Activated CD4-positive, alpha-beta T cell treated with anti-CD3 and anti-CD28 coated beads for 1 hour (primary cell): ENCODE measurements at places on chromosomes 6 and 20.
A peak's percentile ranks its signal among the peaks of the same experiment; 100 is the strongest.

- DNase-seq: no peak
Measured at GRCh38 chr6:116420341-116420740, 40.8 kb upstream of the CALHM6 start.

GRCh38 chr6:112033791-112034615 is 19.9 kb upstream of the CCN6 start:
- DNase-seq: no peak

DNA sequence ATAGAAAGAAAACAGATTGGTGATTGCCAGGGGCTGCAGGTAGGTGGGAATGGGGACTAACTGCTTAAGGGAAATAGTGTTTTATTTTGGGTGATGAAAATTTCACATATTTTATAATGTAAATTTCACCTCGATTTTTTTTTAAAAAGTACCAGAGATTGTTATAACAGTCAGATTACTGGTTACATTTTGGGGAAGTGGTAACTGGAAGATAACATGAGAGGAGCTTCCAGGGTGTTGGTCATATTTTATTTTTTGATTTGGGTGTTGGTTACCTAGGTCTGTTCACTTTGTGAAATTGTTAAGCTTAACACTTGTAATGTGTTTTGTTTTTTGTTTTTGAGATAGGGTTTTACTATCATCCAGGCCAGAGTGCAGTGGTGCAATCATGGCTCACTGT is 17.2 kb upstream of the CRIP3 start:
- no peak for DNase-seq

- no peak for DNase-seq
Measured at GRCh38 chr20:42678895-42679294, 510.8 kb downstream of the PTPRT start.

DNA sequence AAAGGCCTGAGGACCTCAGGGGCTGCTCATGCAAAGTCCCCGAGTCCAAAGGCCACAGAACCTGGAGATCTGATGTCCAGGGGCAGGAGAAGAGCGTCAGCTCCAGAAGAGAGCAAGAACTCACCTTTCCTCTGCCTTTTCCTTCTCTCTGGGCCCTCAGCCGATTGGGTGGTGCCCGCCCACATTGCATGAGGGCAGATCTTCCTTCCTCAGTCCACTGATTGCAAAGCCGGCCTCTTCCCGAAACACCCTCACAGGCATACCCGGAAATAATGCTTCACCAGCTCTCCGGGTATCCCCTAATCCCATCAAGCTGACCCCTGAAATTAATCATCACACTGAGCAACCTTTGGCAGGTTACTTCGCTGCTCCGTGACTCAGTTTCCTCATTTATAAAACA is 33.4 kb downstream of the SPDEF start:
- no peak for DNase-seq

- DNase-seq: no peak
Measured at GRCh38 chr6:15481390-15482291, 181.2 kb downstream of the DTNBP1 start.

GRCh38 chr6:9143140-9143539 is 707.8 kb upstream of the SLC35B3 start:
- no peak for DNase-seq

DNA sequence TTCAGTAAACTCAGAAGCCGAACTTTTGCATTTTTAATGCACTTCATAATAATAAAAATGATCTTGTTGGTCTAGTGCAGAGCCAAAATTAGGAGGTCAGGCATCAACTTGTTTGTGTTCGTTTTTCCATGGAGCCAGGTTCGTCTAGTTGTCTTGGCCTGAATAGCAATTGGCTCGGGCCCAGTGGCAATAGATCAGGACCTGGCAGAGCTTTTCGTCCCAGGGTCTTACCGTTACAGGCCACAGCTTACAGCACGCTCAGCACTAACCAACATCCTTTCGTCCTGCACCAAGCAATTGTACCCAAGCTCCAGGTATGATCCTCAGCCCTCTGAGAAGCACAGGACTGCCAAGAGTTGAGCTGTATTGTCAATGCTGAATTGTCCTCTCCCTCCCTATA is 240.5 kb upstream of the PLN start:
- DNase-seq: no peak

DNA sequence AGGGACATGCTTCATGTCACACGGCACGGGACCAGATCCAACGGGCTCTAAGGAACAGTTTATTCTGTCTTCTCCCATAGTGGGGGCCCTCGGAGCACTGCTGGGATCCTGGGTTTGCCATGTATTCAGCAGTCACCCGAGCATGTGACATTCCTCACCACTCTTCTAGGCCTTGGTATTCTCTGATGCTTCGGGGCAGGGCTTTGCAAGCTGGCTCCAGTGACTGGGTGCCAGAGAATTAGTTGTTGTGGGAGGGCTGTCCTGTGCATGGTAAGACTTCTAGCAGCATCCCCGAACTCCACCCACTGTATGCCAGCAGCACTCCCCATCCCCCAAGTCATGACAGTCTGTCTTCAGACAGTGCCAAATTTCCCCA is 5.4 kb downstream of the CCN5 start:
- no peak for DNase-seq

GRCh38 chr6:107571354-107571753 is 81.4 kb downstream of the SOBP start:
- DNase-seq: no peak

GRCh38 chr6:8219352-8219943 is 117.1 kb upstream of the EEF1E1 start:
- DNase-seq: no peak

GRCh38 chr6:17957086-17957485 is 30.3 kb downstream of the KIF13A start:
- DNase-seq: no peak

GRCh38 chr20:11976966-11977365 is 59.3 kb downstream of the BTBD3 start:
- DNase-seq: no peak

GRCh38 chr6:88161940-88162339 is 4.2 kb downstream of the CNR1 start:
- DNase-seq: no peak

GRCh38 chr6:118720125-118720473 is 68.7 kb upstream of the CEP85L start:
- no peak for DNase-seq

DNA sequence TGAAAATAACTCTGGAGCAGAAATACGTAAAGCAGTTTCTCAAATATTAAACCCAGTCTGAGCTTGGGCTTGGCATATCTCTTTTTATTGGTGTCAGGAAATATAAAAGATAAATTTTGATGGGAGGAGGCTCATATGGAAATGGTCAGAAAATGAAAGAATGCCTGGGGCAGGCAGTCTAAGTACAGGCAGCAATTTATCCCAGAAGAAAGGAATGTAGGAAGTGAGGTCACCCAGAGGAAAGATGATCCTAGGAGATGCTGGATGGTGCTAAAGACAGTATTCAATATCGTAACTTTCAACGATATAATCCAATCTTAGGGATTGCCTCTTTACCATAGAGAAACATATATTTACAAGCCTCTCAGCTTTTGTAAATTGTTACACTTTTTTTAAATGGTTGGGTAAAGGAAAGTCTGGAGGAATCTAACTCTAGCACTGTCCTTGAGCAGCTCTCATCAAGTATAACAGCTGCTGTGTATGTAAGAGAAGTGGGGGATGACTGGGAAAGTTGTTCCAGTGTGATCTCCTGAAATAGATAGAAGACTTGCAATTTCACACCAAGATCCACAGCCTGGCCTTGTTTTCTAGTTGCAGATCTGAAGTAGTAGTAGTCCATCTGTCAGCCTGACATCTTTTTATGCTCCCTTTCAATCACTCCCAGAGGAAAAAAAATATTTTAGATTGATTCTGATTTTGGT is 256.9 kb upstream of the SASH1 start:
- no peak for DNase-seq

- DNase-seq: no peak
Measured at GRCh38 chr6:151071295-151071694, 168.5 kb upstream of the AKAP12 start.

GRCh38 chr20:11459090-11459890 is 458.4 kb upstream of the BTBD3 start:
- no peak for DNase-seq

- no peak for DNase-seq
Measured at GRCh38 chr6:122059918-122060317, 339.5 kb upstream of the HSF2 start.

DNA sequence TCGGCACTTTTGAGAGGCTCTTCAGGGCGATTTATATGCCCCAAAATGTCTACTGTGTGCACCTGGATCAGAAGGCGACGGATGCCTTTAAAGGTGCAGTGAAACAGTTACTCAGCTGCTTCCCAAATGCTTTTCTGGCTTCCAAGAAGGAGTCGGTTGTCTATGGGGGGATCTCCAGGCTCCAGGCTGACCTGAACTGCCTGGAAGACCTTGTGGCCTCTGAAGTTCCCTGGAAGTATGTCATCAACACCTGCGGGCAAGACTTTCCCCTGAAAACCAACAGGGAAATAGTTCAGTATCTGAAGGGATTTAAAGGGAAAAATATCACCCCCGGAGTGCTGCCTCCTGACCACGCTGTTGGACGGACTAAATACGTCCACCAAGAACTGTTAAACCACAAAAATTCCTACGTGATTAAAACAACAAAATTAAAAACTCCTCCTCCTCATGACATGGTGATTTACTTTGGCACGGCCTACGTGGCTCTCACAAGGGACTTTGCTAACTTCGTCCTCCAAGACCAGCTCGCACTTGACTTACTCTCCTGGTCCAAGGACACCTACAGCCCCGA is 8.2 kb downstream of the GCNT2 start:
- no peak for DNase-seq

GRCh38 chr20:8540466-8540865 is 408.4 kb downstream of the PLCB1 start:
- DNase-seq: no peak

GRCh38 chr6:29953001-29953441 is 10.7 kb downstream of the HLA-A start:
- no peak for DNase-seq

DNA sequence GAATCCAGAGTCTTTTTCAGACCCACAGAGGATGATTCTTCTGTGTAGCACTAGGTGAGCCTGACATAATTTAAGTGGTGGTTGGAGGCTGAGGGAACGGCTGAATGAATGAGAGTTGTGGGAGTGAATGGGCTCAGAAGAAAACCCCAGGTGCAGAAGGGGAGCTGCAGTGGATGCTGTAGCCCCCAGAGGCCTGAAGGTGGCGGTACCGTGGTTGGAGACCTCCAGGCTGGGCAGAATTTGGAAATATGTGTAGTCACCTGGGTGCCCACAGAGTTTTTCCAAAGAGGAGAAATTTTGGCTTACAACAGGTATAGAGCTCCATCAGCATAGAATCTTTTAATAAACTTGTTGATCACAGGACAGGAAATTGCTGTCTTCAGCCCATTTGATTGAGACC is 6.5 kb upstream of the RAET1G start:
- no peak for DNase-seq

- DNase-seq: peak; percentile 63
Measured at GRCh38 chr6:106979435-106979884, 4.9 kb upstream of the CD24 start.

DNA sequence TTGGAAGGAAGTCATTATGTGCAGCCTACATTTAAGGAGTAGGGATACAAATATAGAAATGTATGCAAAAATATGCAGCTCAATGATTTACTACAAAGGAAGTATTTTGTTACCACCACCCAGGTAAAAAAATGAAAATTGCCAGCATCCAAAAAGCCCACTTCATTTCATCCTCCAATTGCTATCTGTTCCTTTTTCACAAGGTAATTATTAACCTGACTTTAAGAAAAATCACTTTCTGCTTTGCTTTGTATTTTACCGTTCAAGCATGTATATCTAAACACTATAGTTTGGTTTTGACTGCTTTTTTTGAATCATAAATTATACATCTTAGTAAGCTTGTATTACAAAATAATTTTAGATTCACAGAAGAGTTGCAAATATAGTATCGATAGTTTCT is 768.5 kb upstream of the GJE1 start:
- no peak for DNase-seq

DNA sequence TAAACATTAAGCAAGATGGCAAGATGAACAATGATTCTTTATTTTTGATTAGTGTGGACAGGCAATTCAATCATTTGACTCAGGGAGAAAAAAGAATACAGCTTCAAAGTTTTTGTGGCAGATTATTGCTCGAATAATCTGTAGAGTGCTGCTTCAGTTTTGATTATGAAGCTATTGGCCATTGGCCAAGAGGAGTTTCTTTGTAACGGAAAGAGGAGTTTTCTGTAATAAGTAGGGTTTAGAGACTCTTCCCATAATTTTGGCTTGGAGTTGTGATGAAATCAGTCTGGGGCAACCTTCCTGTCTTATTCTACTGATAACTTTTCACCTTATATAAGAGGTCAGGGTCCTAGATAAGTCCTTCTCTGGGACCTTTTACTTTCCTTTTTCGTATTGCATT is 256.7 kb upstream of the RAB32 start:
- DNase-seq: no peak

- no peak for DNase-seq
Measured at GRCh38 chr6:39923861-39924260, 10.4 kb downstream of the MOCS1 start.

DNA sequence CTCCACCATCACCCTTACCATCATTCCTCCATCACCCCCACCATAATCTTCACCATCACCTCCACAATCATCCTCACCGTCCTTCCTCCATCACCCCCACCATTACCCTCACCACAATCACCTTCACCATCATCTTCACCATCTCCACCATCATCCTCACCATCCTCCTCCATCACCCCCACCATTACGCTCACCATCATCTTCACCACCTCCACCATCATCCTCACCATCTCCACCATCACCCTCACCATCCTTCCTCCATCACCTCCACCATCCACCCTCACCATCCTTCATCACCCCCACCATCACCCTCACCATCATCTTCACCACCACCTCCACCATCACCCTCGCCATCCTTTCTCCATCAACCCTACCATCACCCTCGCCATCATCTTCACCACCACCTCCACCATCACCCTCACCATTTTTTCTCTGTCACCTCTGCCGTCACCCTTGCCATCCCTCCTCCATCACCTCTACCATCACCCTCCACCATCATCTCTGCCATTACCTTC is 33.1 kb upstream of the MPC1 start:
- no peak for DNase-seq

- no peak for DNase-seq
Measured at GRCh38 chr6:17986656-17987446, 584 bp downstream of the KIF13A start.

DNA sequence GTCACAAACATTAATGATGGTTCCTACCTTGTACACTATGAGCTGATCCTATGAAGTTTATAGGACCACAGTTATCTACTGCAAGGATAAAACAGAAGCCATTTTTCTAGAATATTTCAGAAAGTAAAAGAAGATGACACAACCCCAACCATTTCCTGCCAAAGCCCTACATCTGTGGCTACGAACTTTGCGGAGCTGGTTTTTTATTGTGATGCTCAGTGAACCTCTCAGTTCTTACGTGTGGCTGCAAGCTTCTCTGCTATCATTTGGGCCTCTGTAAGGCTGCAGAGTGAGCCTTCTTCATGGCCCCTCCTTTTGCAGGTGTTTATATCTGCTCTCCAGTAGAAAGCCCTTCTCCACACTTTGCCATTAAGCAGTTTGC is 17.8 kb upstream of the TAGAP start:
- peak; percentile 32 for DNase-seq

- no peak for DNase-seq
Measured at GRCh38 chr6:56223995-56224394, 23.4 kb downstream of the COL21A1 start.

GRCh38 chr6:118705544-118706491 is 54.4 kb upstream of the CEP85L start:
- DNase-seq: no peak
